ENCODE measurements at places on chromosomes 2 and 18.

GRCh38 chr2:119523383-119523951 is 816 bp downstream of the SCTR start:
- no peak for DNase-seq

- no peak for DNase-seq
Measured at GRCh38 chr2:218734190-218734975, 23.7 kb downstream of the TTLL4 start.

DNA sequence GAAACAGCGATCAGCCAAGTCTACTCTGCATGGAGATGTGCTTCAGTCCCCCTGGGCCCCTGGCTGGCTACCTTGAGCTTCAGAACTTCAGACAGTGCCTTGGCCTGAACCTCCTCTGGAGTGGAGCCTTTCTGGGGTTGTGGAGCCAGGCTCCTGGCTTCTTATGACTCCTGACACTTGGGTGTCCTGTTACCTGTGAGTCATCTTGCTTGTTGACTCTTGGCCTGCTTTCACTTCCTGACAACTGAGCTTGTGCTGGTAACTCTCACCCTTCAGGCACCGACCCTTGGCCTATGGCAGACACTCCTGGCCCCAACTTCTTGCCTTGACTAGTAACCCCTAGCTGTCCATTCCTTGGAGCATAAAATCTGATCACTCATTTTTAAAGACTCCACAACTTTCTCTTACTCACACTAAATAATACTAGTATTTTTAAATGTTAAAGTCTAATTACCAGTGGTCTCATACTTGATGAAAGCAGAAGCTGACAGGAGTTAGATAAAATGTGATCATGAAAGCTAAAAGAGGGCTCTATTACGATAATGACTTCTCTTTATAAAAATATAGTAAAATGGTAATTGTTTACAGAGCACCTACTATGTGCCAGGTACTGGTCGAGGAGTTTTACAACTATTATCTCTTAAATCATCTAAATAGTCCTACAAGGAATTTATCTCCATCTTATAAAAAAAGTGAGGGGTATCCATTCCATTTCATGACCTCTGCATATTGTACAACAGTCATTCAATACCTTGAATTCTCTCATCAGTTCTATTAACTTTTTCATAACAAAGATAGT is 46.3 kb upstream of the VIT start:
- DNase-seq = no peak

- no peak for DNase-seq
Measured at GRCh38 chr2:955829-956731, 5.4 kb downstream of the SNTG2 start.

GRCh38 chr2:102797486-102797885 is 35.7 kb downstream of the TMEM182 start:
- DNase-seq = no peak

DNA sequence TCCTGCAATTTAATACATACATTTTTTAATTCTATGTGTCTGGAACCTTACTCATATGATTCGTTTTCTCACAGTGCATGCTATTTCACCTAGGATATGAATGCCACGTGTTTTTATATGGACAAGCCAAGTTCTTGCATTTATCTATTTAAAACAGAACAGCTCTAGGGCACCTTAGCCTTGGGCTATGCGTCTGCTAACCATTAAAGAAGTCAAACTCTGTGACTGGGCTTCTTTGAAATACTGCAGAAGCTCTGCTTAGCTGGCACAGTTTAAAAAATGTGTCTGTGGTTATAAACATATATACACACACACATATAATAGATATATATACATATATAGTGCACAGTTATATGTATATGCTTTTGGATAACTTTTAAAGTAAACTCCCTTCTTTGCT is 890.8 kb upstream of the KLHL29 start:
- DNase-seq = no peak

GRCh38 chr2:68368654-68369336 is 3.7 kb downstream of the PLEK start:
- peak; percentile 52 for DNase-seq

GRCh38 chr2:126793885-126794613 is 104.6 kb upstream of the TEX51 start:
- no peak for DNase-seq

- DNase-seq = no peak
Measured at GRCh38 chr18:59549503-59550173, 147.6 kb downstream of the CCBE1 start.

GRCh38 chr2:109631741-109632140 is 17.6 kb downstream of the SOWAHC start:
- no peak for DNase-seq

DNA sequence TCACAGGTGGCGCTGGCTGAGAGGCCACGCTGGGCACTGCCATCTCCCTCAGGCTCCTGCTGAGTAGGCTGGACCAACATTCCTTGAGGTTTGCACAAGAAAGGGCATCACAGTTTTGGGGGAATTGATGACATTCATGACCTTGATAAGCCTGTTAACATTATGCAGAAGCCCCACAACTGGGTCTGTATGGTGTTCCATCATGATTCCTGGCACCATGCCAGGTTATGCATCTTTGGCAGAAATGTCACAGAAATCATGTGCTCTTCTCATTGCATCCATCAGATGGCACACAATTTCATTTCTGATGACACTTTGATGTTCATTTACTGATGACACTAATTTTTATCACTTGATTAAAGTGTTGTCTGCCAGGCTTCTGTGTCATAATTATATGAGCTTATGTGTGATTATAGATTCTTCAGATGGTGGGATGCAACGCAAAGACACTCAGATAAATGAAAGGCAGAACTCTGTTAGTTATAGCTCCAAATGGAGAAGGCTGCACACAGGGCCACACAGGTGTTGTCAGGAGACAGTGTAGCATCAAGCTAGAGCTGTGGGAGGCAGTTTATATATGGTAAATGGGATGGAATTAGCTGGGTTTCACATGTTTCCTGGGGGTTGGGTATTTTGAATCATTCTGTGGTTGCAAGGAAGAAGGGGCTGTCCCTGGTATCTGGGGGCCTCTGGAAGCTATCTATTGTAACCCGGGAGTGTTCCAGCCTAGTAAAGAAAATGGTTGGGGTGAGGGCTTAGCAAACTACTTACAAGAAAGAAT is 191.3 kb downstream of the SLC39A10 start:
- DNase-seq = no peak

- no peak for DNase-seq
Measured at GRCh38 chr2:219578811-219579613, 6.9 kb downstream of the INHA start.

- no peak for DNase-seq
Measured at GRCh38 chr2:201262718-201263117, 2.4 kb downstream of the CASP8 start.

DNA sequence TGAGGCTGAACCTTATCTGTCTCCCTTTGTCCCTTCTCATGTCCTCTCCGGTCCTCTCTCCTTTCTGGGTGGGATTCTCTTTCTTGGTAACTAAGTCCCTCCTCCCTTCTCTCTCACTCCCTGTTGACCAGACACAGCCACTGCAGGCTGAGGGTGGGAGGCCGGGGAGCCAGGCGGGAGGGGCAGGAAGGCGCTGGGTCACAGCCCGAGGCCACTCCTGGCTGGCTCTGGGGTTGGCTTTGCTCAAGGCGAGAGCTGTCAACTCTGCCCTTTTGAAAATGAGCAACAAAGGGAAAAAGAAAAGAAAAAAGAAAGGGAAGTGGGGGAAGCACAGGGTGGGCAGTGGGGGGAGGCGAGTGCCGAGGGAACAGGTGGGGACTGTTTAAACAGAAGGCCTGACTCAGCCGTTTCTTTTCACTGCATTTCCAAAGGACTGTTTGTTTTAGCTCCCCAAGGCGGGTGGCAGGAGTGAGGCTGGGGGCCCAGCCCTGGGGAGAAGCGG is 70.5 kb upstream of the IGFBP5 start:
- no peak for DNase-seq

DNA sequence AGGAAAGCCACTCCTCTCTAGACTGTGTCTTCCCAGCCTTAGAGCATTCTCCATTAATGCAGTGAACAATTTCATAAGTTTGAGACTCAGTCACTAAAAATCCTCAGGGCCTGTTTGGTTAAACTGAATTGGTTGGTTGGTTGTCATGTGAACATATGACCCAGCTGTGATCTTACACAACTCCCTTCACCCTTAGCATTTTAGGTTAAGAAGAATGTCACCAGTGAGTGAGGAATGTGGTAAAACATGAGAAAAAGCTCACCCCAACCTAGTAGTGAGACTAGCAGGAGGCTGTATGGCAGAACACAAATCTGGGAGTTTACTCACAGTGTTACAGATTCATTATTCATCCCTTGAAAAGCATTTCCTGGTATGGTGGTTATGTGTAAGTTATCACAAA is 32.4 kb downstream of the LHCGR start:
- no peak for DNase-seq

GRCh38 chr2:24830351-24830750 is 37.1 kb downstream of the CENPO start:
- no peak for DNase-seq

GRCh38 chr2:162256591-162256991 is 13.3 kb upstream of the FAP start:
- no peak for DNase-seq

DNA sequence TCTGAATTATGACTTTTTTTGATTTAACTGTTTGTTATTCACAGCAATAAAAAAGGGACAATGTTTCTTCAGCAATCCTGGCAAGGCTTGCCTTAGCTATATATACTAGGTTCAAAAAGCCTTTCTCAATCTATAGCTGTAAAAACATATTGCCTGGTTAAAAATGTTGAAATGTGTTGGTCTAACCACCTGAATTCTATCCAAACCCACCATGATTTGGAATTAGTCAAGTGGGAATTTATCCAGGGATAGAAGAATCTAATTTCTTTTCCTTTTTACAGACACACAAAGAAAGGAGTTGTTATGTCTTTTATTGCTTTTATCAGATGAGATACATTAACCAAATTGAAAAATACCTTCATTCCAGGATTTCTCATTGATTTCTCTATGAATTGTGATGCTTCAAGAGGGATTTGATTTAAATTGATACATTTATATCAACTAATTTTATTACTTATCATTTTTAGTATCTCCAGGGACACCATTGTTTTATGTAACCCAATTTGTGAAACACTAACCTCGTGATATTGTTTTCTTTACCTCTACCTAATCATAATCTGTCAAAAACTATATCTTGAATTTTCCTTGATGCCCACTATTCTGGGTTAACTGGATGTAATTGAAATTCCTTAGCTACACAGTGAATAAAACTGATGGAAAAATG is 88.1 kb downstream of the LRP1B start:
- no peak for DNase-seq

DNA sequence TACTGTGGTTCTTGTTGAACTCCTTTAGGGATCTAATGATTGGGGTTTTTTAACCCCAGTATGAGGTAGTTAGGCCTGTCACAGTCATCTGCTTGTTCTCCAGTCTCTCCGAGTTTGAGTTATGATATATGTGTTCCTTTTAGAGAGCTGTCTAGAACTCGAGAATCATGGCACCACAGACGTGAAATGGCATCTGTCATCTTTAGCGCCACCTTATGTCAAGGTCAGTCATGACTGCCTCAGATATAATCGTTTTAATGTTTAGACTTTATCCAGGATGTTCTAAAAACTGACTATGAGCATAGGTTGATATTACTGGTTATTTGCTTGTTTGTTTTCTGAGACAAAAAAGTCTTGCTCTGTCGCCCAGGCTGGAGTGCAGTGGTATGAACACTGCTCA is 112.2 kb downstream of the CEP192 start:
- DNase-seq = no peak

DNA sequence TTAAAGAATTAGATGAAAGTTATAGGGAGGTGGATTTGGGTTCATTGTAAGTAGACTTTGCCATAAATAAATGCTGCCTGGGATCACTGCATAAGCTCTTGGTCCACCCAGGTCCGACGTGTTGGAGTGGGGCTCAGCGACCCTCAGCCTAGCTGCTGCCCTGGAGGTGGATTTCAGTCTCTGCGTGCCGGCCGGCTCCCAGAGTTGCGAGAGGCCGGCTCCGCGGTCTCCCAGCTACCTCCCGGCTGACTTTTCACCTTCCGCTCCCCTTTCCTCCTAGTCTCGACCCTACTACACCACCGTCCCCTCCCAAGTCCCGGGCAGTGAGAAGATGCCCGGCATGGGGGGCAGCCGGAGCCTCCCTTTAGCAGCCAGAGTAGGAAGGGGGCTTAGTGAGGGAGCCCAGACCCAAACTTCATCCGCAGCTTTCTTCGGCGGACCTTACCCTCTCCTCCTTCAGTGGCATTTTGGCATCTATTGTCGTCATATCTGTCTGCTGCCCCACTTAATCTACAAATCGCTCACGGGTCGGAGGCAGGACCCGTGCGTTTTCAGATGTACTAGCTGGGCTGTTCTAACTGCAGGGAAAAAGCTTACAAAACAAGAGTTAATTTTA is 8.1 kb downstream of the EMX1 start:
- no peak for DNase-seq

DNA sequence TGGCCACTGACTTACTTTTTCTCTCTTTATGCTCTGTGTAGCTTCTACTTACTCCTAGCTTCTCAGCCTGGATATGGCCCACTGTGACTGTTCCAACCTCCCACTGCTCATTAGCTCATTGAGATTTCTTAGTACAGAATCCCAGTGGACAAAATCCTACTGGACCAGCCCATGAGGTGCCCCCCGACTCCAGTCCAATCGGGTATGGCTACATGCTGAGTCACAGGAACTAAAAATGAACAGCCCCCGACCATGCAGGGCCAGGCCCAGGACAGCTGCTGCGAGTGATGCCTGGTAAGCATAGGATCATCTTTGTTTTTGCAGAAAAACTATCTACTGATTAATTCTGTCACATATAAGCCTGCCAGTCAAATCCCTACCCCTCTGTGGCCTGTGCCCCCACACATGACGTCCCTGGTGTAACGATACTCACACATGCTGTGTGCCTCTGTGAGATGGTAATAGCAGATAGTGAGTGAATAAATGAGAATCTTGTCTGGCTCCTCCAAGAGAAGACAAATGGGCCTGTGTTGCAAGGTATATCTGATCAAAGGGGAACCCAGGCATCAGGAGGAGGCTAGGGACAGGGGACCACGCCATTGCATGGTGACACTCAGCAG is 85.9 kb upstream of the KLF7 start:
- no peak for DNase-seq

- DNase-seq = peak; percentile 74
Measured at GRCh38 chr2:27085673-27086089, 891 bp upstream of the KHK start.

GRCh38 chr2:3302751-3303582 is 74.7 kb downstream of the EIPR1 start:
- no peak for DNase-seq

GRCh38 chr2:53021292-53021691 is 746.3 kb upstream of the CHAC2 start:
- no peak for DNase-seq
